T-helper 2 cell treated with Interferon-gamma antibody and Interleukin-4, amounts not matched to agents 100 ng/mL and 5 ng/mL, for 36 hours (primary cell): ENCODE measurements at places on chromosomes 7 and 10. TPM values are rescaled to one million over a fixed set of nuclear protein-coding genes. Genes with fewer than 3 reads are reported as not detected.

NSUN5 gene
- total RNA-seq: 49.4 and 50.1 TPM in 2 replicates

PTF1A gene
- total RNA-seq: not detected in 2 replicates

LRRC61 gene
- total RNA-seq: 20.7 and 20.9 TPM in 2 replicates

SLC37A3 gene
- 49.8 and 51.7 TPM in 2 replicates for total RNA-seq

CCDC146 gene
- 7.8 and 13.3 TPM in 2 replicates for total RNA-seq

FAM20C gene
- total RNA-seq: 0.32 and 0.70 TPM in 2 replicates

CYP3A7 gene
- not detected in 2 replicates for total RNA-seq

ERV3-1 gene
- total RNA-seq: 12.7 and 14.8 TPM in 2 replicates

KLF14 gene
- not detected in 2 replicates for total RNA-seq

STEAP1 gene
- 0.48 TPM in 1 of 2 replicates, not detected in the other for total RNA-seq

TSPAN12 gene
- not detected in 2 replicates for total RNA-seq

PALD1 gene
- total RNA-seq: 1.1 and 1.2 TPM in 2 replicates

CHST12 gene
- total RNA-seq: 55.6 and 59.6 TPM in 2 replicates

CTNNA3 gene
- 0.32 TPM in 1 of 2 replicates, not detected in the other for total RNA-seq

TLX1 gene
- total RNA-seq: not detected in 2 replicates

COBL gene
- not detected in 2 replicates for total RNA-seq

SKIDA1 gene
- 0.16 and 0.25 TPM in 2 replicates for total RNA-seq

OR2A12 gene
- total RNA-seq: not detected in 2 replicates

SYT15B gene
- total RNA-seq: 0.07 and 0.27 TPM in 2 replicates
